ENCODE measurements at places on chromosomes 1 and 21.

- no peak for DNase-seq
Observed at GRCh38 chr1:204438628-204439027, 27.0 kb upstream of the PPP1R15B start.

- no peak for DNase-seq
Observed at GRCh38 chr1:89465201-89465600, 59.4 kb upstream of the LRRC8B start.

DNA sequence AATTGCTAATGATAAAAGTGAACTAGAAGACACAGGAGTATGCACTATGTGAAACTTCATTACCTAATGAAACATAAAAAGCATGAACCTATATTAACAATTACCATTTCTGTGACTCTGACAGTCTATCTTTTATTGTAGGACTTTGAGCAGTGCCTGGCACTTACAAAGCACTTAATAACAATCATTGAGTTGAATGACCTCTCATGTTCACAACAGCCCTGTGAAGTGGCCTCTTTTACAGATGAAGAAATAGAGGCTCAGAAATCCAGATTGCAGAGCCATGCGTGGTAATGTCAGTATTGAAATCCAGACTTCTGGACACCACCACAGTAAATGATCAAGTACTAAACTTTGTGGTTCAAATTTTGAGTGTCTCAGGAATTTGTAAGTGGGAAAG lies 326.4 kb downstream of the NTNG1 start:
- DNase-seq = no peak

GRCh38 chr1:243718022-243718421 lies 132.0 kb downstream of the AKT3 start:
- no peak for DNase-seq

DNA sequence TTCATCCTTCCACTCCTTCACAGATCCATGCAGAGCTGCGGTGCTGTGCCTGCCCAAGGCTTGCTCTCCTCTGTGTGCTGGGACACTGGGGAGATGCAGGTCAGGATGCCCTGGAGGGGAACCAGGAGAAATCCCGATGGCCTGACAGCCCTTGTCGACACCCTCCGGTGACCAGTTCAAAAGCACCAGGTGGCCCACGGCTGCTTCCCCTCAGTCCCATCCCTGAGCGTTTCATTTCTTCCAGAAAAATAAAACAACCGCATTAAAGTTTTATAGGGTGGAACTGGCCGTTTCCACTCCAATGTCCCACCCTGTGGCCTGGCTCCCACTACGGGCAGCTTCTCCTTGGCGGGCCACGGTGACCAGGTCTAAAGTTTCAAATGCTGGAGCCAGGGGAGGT lies 48.3 kb downstream of the SLC66A1 start:
- DNase-seq = no peak

DNA sequence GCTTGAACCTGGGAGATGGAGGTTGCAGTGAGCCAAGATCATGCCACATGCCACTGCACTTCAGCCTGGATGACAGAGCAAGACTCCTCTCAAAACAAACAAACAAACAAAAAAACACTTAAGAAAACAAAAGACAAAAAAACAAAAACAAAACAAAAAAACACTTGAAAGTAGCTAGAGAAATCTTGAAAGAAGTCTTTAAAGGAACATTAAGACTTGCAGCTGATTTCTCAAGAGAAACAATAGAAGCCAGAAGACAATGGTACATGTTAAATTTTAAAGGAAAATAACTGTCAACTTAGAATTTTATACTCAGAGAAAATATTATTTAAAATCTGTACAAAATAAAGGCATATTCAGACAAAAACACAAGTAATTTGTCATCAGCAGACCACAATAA lies 71.3 kb downstream of the HLX start:
- no peak for DNase-seq

DNA sequence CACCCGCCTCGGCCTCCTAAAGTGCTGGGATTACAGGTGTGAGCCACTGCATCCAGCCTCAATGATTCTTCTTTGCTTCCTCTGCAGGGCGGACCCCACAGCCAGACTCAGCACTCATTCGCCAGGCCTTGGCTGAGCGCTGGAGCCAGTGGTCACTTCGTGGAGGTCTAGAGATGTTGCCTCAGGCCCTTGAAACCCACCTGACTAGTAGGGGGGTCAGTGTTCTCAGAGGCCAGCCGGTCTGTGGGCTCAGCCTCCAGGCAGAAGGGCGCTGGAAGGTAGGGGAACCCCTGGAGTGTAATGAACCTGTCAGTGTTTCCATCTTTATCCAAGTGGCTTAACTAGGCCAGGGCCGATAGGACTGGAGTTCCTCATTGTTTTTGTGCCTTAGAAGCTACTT lies 2.7 kb downstream of the PPOX start:
- DNase-seq = no peak

DNA sequence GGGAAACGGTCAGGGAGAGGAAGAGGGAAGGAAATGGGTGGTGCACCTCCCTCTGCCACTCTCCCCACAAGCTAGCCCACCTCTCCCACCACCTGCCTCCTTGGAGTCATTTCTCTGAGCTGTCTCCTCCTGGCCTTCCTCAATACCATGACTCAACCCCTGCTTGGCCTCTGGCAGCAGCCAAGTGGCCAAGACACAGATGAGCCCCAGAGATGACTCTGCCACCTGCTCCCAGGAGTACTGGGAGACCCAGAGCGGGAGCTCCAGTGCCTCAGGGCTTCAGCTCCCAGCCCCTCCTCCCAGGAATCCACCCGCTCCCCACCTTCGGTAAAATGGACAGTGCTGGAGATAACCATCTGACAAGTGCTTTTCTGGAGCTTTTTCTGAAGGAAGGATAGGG lies 2.6 kb downstream of the S100A16 start:
- no peak for DNase-seq

DNA sequence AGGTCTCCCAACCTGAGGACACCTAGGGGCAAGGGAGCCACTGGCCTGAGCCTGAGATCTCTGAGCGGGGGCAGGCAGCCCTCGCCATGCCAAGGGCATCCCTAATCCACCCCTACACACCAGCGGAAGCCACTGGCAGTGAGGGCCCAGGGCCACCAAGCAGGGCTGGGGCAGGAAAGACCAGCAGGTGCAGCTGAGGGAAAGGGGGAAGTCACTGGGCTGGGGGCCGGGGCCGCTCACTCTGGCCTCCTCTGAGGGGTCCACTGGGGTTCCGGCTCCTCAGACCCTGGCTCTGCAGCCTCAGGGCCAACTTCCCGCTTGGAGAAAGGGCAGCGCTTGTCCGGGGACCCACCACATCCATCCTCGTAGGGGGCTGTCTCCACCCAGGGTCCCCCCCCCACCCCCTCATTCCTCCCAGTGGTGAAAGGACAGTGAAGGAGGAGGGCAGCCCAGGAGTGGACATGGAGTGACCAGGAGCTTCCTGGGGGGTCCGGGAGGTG lies 42.5 kb upstream of the ACTRT2 start:
- no peak for DNase-seq

DNA sequence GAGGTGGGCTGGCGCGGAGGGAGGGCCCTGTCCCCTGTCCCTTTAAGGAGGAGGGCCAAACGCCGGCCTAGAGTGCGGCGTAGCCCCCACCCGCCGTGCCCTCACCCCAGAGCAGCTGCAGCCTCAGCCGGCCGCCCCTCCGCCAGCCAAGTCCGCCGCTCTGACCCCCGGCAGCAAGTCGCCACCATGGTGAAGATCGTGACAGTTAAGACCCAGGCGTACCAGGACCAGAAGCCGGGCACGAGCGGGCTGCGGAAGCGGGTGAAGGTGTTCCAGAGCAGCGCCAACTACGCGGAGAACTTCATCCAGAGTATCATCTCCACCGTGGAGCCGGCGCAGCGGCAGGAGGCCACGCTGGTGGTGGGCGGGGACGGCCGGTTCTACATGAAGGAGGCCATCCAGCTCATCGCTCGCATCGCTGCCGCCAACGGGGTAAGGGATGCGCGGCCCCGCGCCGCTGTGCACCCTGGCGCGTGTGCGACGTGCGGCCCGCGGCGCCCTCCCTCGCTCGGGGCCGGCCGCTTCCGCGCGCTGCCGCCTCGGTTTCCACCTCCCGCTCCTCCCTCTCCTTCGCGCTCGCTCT lies at the start of gene PGM1:
Gene PGM1 (plus strand): TSS at position 109 of the 583 bp plus-strand sequence. CDS start 78 bp downstream, at position 187.
- DNase-seq = peak; percentile 62

DNA sequence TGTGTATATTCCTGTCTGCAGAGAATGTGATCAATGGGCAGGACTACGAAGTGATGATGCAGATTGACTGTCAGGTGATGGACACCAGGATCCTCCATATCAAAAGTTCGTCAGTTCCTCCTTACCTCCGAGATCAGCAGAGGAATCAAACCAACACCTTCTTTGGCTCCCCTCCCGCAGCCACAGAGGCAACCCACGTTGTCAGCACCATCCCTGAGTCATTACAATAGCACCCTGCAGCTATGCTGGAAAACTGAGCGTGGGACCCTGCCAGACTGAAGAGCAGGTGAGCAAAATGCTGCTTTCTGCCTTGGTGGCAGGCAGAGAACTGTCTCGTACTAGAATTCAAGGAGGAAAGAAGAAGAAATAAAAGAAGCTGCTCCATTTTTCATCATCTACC lies 65.2 kb downstream of the OLFML2B start:
- DNase-seq = no peak

- no peak for DNase-seq
Observed at GRCh38 chr21:45073301-45074047, 906 bp upstream of the ADARB1 start.

- DNase-seq = no peak
Observed at GRCh38 chr1:152179566-152179965, 20.5 kb upstream of the RPTN start.

Measured in stimulated activated CD4-positive, alpha-beta T cell treated with anti-CD3 and anti-CD28 coated beads, Interleukin-2, amount 100 ng/mL, for 4 hours (primary cell).